T-cell (primary cell): ENCODE measurements at places on chromosomes 5 and 9. TPM values are rescaled to one million over a fixed set of nuclear protein-coding genes. Genes with fewer than 3 reads are reported as not detected.

Gene CXCL14
- not detected for total RNA-seq

Gene ABHD17B
- total RNA-seq: 16.0 TPM

Gene FAM81B
- not detected for total RNA-seq

Gene LHX3
- not detected for total RNA-seq

Gene PCDHB16
- not detected for total RNA-seq

Gene F2RL1
- total RNA-seq: 5.5 TPM

Gene CCL27
- total RNA-seq: not detected

DNA sequence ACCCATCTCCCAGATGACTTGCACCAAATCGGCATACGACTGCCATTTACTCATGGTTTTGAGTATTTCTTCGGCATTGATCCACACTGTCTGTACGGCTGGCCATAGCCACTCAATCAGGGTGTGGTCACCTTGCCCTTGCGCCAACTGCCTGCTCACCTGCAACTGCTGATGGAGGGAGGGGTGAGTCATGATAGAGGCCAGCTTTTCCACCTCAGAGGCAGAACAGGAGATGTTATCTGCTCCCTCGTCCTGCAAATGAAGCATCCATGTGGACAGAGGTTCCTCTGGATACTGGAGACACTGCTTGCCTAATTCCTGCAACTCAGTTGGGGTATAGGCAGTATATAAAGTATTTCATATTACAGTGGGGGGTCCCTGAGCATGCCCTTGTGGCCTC lies 85.6 kb upstream of the ATP10B start:
- DNase-seq: no peak

- DNase-seq: no peak
These were observed 81.8 kb upstream of the NEURL1B start for GRCh38 chr5:172559004-172559932.

GRCh38 chr9:134676886-134677285 lies 35.3 kb downstream of the COL5A1 start:
- DNase-seq: no peak

DNA sequence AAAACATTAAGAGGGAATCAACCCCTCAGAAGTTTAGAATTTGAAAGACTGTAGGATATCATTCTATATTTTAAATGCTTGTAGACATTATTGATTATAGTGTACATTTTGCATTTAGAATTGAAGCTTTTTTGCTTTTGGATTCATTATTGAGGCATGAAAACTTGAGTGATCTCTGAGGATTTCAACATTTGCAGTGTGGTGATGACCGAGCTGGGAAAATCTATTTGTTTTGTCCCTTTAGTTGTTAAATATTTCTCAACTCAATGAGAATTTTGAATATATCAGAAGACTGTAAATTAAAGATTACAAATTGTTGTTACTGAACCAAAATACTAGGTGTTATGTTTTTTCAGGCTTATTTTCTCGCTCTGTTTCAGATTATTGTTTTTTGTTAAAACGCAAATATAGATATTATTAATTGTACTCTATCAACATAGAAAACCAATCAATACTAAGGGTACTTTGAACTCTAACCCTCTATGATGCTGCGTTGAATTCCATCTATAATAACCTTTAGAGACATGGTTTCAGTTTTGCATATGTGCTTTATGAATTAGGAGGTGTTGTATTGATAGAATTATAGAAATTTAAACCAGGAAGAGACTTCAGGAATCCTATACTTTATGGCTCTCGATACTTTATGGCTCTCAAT lies 19.3 kb upstream of the DMRTA1 start:
- no peak for DNase-seq

GRCh38 chr5:107634981-107635848 lies 35.5 kb downstream of the EFNA5 start:
- DNase-seq: no peak

- no peak for DNase-seq
These were observed 4.7 kb upstream of the BNIP1 start for GRCh38 chr5:173139631-173140030.

DNA sequence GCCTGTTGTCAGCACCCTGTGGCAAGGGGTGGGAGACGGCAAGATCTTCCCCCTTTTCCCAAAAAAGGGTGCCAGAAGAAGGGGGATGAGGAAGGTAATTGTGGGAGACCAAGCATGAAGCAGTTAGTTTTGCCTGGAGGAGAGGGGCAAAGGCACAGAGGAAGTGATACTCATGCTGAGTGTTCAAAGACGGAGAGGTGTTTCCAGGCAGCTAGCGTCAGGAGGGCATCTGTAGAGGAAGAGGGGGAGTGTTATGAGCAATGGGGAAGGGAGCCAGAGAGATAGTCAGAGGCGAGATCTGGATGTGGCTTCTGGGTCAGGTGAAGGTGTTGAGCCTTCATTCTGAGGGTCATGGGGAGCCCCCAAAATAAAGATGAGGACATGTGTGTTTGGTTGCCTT lies 26.9 kb upstream of the ADAM19 start:
- no peak for DNase-seq

DNA sequence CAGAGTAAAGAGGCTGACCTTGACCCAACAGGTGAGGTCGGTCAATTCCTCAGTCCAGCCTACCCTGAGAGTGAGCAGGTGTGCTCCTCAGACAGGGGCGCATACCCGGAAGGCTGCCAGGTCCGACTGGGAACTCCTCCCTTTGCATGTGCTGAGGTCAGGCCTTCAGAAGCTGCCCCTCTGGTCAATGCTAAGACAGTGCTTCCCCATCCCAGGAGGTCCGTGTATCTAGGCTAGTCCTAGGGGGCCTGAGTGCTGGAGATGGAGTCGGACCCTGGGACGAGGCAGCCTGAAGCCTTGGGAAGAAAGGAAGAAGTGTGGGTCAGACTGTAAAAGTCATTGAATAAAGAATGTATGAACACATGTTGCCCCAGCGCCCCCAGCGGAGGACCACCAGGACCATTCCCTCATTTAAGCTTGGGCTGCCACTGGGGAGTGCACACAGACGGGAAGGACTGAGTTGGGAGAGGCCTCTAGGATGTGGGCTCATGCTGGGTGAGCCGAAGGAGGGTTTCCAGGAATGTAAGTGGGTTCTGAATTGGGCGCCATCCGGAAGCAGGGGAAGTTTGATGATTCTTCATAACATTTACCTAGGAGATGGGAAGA lies 41.0 kb upstream of the GFPT2 start:
- no peak for DNase-seq

DNA sequence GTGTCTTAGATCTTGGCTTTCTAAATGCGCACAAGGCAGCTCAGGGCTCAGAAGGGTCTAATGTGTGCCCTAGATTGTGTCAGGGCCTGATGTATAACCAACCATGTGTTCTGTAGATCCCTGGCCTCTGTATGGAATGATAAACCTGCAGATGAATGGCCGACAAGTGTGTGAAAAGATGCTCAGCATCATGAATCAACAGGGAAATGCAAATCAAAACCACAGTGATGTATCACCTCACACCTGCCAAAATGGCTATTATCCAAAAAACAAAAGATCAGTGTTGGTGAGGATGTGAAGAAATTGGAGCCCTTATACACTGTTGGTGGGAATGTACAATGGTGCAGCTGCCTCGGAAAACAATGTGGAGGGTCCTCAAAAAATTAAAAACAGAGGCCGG lies 489.8 kb downstream of the SEMA5A start:
- no peak for DNase-seq

DNA sequence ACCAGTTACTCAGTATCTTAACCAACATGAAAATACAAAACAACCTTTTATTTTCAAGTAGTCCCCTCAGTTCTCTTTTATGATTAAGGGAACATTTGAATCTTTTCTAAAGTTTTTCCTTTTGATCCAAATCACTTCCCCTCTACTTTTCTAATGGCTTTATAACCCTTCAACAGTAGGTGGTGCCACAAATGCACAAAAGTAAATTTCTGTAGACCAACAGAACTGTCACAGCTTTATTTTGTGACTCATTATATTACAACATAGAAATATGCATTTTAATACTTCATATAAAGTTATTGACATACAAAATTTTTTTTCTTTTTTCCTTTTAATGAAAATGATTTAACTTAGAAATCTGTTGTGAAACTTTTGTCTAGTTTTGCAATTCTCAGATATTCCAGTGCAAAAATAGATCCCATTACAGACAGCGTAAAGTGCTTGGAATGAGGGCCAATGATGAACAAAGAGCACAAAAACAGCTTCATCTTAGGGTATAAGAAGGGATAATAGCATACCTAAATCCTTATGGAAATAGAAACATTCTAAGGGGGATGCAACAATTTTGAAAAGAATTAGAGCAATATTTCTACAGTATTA lies 17.0 kb downstream of the NIPSNAP3B start:
- no peak for DNase-seq

DNA sequence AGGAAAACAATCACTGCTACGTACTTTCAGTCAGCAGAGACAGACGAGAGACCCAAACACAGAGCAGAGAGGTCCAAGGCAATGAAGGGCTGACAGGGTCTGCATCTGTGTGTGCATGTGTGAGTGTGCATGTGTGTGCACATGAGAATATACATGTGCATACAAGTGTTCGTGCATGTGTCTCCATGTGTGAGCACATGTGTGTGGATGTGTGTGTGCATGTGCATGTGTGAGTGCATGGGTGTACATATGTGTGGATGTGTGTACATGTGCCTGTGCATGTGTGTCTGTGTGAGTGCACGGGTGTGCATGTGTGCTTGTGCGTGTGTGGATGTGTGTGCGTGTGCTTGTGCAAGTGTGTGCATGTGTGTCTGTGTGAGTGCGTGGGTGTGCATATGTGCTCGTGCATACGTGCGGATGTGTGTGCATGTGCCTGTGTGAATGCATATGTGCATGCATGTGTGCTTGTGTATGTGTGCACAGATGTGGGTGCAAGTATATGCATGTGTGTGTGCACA lies 82.3 kb downstream of the OLFM1 start:
- no peak for DNase-seq

DNA sequence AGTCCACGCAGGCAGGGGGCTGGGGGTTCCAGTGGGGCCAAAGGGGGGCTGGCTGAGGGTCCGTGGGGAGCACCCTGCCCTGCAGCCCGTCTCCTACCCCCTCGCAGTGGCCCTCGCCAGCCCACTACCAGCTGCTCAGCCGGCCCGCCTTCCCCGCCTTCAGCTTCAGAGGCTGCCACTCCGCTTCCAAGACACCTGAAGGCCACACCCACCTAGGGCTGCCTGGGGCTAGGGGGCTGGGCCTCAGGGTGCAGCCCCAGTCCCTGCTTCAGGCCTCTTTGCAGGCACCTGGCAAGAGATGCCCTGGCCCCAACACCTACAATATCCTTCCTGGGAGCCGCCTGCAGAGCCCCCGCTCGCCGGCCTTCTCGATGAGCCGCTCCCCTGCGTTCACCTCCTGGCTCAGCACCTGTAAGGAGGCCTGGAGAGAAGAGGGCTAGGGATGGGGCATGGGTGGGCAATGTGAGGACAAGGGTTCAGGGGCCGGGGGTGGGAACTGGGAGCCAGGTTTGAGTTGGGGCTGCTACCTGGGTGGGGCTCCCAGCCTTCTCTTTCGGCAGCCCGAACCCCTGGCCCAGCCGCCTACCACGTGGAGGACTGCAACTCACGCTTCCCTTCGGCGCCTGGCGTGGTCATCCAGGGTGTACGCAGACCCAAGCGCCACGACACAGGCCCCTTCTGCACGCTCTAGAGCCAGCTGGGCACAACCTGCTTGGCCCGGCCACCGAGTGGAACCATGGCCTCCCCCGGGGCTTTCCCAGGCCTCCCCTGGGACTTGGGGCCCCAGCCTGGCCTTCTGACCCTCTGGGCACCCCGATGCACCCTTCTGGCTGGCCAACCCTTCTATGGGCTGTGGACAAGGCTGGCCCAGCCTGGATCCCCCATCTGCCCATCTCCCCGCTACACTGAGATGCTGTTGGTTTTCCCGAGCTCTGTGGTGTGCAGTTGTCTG lies 1.7 kb downstream of the STPG3 start:
- no peak for DNase-seq

GRCh38 chr5:137176126-137176525 lies 323.0 kb downstream of the SPOCK1 start:
- no peak for DNase-seq

DNA sequence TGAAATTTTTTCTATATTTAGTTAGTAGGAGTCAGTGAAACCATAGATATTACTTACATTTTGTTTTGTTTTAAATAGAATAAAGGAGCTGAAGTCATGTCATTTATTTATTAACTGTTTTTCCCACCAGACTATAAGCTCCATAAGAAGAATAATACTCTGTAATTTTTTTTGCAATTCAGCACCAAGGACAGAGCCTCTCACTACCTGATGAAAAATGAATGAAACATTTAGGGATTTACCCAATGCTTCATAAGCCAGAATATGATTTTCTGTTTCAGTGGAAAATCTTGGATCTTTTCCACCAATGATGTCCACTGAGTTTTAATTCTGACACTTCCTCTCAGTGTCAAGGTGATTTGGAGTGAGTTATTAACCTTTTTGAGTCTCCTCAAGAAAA lies 624.9 kb upstream of the GRAMD2B start:
- DNase-seq: no peak

DNA sequence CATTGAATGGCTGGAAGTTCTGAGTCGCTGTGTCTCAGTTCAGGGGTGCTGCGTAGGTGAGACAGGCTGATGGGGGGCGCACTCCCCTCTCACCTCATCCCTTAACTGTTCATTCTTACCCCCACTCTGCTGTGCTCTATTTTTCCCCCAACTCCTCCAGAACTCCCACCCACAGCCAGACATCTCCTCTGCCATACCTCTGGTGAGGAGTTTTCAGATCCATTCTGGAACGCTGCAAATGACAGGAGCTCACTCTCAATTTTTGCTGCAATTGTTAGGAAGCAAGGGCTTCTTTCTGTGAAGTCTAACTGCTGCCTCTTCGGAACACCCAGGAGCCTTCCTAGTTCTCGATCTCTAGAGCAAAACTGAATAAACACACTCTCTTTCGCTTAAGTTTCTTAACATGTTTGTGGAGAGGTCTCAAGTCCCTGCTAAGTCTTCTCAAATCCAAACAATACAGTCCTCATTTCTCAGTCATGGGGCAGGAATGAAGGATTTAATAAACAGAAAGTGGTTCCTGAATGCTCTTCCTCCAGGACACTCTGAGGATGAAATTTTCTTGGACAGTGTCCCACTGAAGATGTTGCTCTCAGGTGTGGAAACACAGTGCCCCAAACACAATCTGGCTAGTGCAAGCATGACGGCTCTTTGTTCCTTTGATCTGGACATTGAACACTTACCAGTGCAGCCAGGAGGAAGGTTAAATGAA lies 387.7 kb downstream of the KDM4C start:
- no peak for DNase-seq

- DNase-seq: no peak
These were observed 400.9 kb upstream of the MEF2C start for GRCh38 chr5:89283728-89284493.
